Liver (tissue), 10 donors: ENCODE measurements at places on chromosomes 12 and 14. TPM values are rescaled to one million over a fixed set of nuclear protein-coding genes. Genes with fewer than 3 reads are reported as not detected.

DNA sequence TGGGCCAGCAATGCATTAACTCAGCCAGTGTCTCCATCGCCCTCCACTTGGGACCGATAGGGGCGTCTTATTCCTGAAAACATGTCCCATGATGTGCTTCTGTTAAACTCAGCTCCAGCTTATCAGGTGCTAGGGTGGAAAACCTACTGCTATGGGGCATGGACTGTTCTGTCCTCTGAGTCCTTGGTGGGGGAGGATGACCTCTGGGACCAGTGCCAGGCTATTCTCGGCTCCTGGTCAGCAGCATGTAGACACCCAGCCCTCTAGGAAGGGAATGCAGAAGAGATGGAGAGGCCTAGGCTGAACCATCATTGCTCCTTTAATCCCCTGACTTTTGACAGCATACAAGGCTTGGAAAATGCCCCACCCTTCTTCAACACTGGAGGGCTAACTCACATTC lies 486.2 kb downstream of the MED13L start:
- H3K36me3 ChIP-seq, result no peaks in the 10 kb centered on the region
- no peak overlapping the region for H3K4me3 ChIP-seq
- no peaks in the 10 kb centered on the region for H3K27me3 ChIP-seq

DNA sequence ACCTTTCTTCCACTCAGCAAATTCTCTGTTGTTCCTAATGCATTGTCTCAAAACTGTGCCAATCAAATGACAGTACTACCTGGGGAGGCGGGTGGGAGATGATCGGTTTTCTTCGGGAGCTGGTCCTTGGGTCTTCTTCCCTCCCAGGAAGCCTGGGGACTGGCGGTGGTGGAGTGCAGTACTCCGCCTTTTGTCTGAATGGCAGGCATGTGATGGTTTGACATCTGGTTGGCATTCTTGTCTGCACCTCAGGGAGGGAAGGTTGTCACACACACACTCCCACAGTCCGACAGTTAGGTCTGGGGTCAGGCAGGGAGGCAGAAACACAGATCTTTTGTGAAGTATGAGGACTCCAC lies 114.8 kb downstream of the SNAPC1 start:
- H3K27me3 ChIP-seq, result no peaks in the 10 kb centered on the region
- no peak overlapping the region for H3K4me3 ChIP-seq
- DNase-seq, result no peak
- H3K36me3 ChIP-seq, result no peaks in the 10 kb centered on the region

- DNase-seq, result no peak
- no peaks in the 10 kb centered on the region for H3K36me3 ChIP-seq
- H3K4me1 ChIP-seq, result no peaks in the 10 kb centered on the region
- no peaks in the 10 kb centered on the region for H3K27me3 ChIP-seq
- H3K27ac ChIP-seq, result no peak overlapping the region
- H3K4me3 ChIP-seq, result no peak overlapping the region
These were observed 55.1 kb downstream of the RPH3A start for GRCh38 chr12:112846619-112847018.

DNA sequence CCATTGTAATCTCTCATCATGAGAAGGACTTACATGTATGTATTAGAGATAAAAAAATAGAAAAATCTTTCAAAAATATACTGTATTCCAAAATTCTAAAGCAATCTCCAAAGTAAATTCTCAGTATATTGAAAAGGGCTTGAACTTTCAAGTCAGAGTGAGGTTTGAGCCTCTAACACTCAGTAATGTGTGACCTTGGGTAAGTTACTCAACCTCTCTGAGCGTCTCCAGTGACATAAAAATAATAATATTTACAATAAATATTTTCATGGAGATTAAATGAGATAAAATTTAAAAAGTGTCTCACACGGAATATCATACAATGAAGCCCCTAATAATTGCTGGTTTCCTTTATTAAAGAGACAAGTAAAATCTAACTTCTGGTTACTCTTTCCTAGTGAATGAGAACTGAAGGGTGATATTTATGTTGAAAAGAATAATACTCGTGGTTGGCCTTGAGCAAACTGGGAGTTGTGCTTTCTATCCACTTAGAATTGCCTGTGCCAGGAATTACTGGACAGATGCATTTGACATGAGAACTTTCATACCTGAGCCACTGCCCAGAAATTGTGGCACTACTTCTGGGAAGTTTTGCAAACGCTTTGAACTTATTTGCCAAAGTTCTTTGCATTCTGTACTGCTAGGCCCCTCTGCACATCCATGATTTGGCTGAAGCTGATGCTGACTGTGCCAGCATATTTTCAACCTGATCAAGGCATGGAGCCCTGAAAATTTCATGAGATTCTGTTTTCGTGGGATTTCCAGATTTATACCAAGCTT lies 933.7 kb downstream of the GALC start:
- no peak for DNase-seq
- no peaks in the 10 kb centered on the region for H3K36me3 ChIP-seq
- H3K4me3 ChIP-seq, result no peak overlapping the region
- no peaks in the 10 kb centered on the region for H3K27me3 ChIP-seq

DNA sequence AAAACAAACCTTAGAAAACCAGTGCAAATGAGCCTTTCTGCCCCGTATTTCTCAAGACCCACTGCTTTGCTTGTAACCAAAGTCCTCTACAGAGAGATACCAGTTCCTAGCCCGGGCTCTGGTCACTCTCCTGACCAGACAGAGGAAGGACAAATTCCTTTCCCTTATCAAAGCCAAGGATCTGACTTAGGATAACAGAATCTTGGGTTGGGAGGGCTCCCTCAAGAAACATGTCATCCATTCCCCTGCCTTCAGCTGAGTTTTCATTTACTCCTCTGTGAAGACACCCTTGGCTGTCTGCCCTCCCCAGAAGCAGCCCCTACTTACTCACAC lies 116.0 kb upstream of the PARP11 start:
- no peak overlapping the region for H3K27ac ChIP-seq
- peaks cover 18% of the 10 kb centered on the region for H3K4me1 ChIP-seq
- DNase-seq, result no peak
- H3K36me3 ChIP-seq, result no peaks in the 10 kb centered on the region

The C12orf50 gene
- total RNA-seq, result 0.08 TPM

DNA sequence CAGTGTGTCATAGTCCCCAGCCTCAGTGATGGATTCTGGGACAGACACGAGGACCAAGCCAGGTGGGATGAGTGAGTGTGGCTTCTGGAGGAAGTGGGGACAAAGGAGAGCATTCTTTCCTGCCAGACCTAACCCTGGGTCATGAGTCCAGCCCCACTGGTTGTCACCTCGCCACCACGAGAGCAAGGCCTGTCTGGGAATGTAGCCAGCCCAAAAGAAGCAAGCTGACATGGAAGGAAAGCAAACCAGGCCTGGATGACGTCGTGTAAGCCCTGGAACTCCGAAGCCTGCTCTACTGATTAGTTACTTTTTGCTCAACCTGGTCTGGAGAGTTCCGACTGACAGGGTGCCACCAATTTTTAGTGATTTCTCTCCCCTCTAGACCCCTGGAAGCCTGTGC lies 105.9 kb downstream of the SINHCAF start:
- H3K36me3 ChIP-seq, result no peaks in the 10 kb centered on the region
- no peak overlapping the region for H3K4me3 ChIP-seq
- H3K27ac ChIP-seq, result no peak overlapping the region
- H3K27me3 ChIP-seq, result no peaks in the 10 kb centered on the region
